H1 (cell line): ENCODE measurements at places on chromosomes 7 and 10.

GRCh38 chr10:100167553-100168312 lies 18.1 kb downstream of the ERLIN1 start:
- H3K4me1 ChIP-seq: no peaks in the 10 kb centered on the region
- DNase-seq: no peak
- no peak overlapping the region for H3K27ac ChIP-seq
- H3K36me3 ChIP-seq: peaks cover 12% of the 10 kb centered on the region; the same call in 1 of the 2 replicates

DNA sequence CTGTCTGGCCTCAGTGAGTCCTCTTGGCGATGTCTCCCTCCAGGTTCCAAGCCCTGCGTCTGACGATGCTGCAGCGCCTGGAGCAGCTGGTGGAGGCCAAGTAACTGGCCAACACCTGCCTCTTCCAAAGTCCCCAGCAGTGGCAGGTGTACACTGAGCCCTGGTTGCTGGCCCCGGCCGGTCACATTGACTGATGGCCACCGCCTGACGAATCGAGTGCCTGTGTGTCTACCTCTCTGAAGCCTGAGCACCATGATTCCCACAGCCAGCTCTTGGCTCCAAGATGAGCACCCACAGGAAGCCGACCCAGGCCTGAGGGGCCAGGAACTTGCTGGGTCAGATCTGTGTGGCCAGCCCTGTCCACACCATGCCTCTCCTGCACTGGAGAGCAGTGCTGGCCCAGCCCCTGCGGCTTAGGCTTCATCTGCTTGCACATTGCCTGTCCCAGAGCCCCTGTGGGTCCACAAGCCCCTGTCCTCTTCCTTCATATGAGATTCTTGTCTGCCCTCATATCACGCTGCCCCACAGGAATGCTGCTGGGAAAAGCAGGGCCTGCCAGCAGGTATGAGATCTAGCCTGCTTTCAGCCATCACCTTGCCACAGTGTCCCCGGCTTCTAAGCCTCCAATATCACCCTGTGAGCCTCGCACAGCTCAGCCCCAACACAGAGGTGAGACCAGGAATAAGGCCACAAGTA lies 7.3 kb upstream of the ZNF22 start:
- no peak overlapping the region for H3K4me3 ChIP-seq
- H3K27ac ChIP-seq: no peak overlapping the region
- H3K4me1 ChIP-seq: peaks cover 2% of the 10 kb centered on the region
- peaks cover 3% of the 10 kb centered on the region for H3K27me3 ChIP-seq
- no peak for DNase-seq

DNA sequence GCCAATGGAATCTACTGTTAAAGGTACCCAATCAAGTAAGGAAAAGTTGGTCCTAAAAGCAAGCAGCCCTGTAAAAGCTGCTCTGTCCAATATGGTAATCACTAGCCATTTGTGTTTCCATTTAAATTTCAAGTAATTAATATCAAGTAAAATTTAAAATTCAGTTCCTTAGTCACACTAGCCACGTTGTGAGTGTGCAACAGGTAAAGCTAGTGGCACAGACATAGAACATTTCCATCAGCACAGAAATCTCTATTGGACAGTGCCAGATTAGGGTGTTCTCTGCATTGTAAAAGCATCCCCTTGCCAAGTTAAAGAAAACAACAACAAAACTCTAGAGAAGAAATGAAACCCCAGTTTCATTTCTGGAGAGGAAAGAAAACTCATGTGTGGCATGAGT lies 4.4 kb downstream of the CAV1 start:
- H3K4me3 ChIP-seq: no peak overlapping the region

DNA sequence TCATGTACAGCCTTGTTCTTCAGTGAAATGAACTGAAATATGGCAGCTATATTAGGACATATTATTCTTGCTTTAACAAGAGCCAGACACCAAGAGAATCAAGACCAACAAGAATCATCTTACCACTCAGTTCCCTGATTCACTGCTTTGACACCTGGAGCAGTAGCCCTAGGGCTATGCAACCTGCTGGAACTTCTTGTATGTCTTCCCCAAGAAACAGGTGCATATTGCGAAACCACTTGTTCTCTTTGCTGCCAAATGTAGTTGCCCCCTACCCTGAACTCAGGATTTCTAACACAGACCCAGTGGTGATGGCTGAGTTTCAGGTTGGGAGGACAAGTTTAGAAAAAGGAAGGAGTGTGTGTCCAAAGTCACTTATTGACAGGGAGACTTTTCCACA lies 46.1 kb downstream of the WIPF3 start:
- H3K27ac ChIP-seq: no peak overlapping the region
- H3K4me1 ChIP-seq: no peaks in the 10 kb centered on the region
- H3K4me3 ChIP-seq: no peak overlapping the region
- H3K27me3 ChIP-seq: no peaks in the 10 kb centered on the region
- no peaks in the 10 kb centered on the region for H3K36me3 ChIP-seq

GRCh38 chr7:136998495-136998894 lies 130.0 kb downstream of the CHRM2 start:
- H3K4me3 ChIP-seq: no peak overlapping the region
- no peaks in the 10 kb centered on the region for H3K36me3 ChIP-seq
- no peak overlapping the region for H3K27ac ChIP-seq

DNA sequence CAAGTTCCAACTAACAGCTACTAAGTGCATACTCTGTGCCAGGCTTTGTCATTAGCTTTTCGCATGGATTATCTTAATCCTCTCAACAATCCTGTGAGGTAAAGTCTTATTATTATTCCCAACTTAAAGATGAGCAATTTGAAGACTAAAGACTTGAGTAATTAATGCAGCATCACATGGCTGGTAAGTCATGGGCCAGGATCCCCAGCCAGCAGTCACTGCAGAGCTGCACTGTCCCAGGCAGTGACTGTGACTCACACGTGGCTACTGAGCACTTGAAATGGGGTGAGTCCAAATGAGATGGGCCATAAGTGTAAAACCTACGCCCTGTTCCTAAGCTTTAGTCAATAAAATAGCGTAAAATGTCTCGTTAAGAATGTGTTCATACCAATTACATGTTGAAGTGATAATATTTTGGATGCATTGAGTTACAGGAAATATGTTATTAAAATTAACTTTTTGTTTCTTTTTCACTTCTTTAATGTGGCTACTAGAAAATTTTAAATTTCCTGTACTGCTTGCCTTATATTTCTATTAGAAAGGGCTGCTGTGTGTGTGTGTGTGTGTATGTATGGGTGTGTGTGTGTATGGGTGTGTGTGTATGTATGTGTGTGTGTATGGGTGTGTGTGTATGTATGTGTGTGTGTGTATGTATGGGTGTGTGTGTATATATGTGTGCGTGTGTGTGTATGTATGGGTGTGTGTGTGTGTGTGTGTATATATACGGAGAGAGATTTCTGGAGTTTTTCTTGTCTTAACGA lies 756.3 kb downstream of the AUTS2 start:
- H3K4me1 ChIP-seq: no peaks in the 10 kb centered on the region; the same call in 1 of the 2 replicates
- H3K36me3 ChIP-seq: no peaks in the 10 kb centered on the region
- H3K27me3 ChIP-seq: no peaks in the 10 kb centered on the region
- no peak overlapping the region for H3K27ac ChIP-seq

DNA sequence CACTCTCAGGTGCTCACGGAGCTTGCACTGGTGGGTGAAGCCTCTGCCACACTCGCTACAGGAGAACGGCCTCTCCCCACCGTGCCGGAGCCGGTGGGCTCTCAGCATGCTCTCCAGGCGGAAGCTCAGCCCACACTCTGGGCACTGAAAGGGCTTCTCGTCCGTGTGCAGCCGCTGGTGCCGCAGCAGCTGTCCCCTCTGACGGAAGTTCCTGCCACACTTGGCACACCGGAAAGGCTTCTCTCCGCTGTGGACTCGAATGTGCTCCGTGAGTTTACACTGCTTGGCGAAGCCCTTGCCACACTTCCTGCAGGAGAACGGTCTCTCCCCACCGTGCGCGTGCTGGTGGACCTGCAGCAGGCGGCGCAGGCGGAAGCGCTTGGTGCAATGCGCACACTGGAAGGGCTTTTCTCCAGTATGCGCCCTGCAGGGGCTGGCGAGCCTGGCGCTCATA lies 19.3 kb downstream of the ZNF786 start:
- no peak for DNase-seq
- H3K27me3 ChIP-seq: no peaks in the 10 kb centered on the region
- no peaks in the 10 kb centered on the region for H3K4me1 ChIP-seq

DNA sequence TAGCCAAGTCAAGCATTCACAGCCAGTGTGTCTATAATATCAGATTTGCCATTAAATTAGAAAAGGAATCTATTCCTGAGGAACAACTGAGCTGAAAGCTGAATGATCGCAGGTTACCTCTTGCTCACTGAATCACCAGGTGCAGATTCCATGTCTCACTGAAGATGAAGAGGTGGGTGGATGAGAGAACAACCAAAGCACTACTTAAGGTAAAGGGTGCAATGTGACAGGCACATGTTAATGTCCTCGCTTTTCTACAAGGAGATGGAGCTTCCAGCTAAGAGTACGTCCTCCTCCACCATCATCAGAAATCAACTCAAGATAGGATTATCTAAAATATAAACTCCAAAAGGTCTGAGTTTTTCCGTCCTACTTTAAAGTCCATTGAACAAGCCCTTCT lies 4.6 kb downstream of the SORCS1 start:
- H3K4me3 ChIP-seq: no peak overlapping the region
- no peak for DNase-seq
- H3K27me3 ChIP-seq: peaks cover 3% of the 10 kb centered on the region

- H3K4me3 ChIP-seq: no peak overlapping the region
- H3K36me3 ChIP-seq: no peaks in the 10 kb centered on the region
- H3K27ac ChIP-seq: no peak overlapping the region
- DNase-seq: no peak
- no peaks in the 10 kb centered on the region for H3K27me3 ChIP-seq
Measured at GRCh38 chr7:17412883-17413282, 114.4 kb downstream of the AHR start.

DNA sequence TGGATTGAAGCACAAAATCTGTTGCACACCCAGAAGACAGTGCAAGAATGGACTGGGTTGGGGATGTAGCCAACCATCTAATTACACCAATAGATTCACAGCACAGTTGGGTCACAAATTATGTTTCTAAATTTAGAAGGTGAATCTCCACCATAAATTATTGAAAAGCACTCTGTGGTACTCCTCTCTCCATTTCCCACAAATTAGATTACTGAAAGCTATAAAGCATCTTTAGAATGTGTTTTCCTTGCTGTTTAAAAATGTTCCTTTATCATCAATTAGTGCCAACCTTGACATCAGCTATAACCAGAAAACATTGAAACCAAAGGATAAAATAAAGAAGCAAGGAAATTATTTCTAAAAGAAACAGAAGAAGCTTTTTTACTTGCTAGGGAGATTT lies 39.9 kb upstream of the HDAC9 start:
- H3K4me3 ChIP-seq: no peak overlapping the region
- H3K27me3 ChIP-seq: no peaks in the 10 kb centered on the region
- no peak for DNase-seq
- no peaks in the 10 kb centered on the region for H3K4me1 ChIP-seq
- H3K36me3 ChIP-seq: no peaks in the 10 kb centered on the region

DNA sequence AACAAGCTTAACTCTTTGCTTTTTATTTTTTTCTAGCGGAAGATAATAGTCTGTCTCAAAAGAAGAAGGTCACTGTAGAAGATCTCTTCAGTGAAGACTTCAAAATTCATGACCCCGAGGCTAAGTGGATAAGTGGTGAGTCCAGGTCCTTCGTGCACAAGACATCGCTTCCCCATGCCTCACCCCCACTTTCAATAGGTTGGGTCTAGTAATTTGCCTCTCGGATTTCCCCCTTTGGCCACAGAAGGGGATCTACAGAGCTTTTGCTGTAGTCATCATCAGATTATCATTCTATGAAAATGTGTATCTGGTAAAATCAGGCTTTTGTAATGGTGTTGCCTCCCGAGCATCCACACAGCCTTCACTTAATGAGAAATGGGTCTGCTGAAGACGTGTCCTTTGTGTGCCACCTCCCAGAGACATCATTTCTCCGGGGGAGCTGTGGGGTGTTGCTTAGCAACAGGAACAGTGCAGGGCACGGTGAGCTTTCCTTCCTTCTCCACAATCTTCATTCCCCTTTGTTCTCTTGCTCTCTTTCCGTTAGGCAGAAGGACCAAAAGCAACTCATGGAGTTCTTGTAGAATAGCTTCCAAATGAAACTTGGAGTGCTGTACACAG lies 422.8 kb downstream of the DPP6 start:
- H3K27me3 ChIP-seq: no peaks in the 10 kb centered on the region
- no peak overlapping the region for H3K27ac ChIP-seq
- no peaks in the 10 kb centered on the region for H3K4me1 ChIP-seq
- H3K36me3 ChIP-seq: no peaks in the 10 kb centered on the region

DNA sequence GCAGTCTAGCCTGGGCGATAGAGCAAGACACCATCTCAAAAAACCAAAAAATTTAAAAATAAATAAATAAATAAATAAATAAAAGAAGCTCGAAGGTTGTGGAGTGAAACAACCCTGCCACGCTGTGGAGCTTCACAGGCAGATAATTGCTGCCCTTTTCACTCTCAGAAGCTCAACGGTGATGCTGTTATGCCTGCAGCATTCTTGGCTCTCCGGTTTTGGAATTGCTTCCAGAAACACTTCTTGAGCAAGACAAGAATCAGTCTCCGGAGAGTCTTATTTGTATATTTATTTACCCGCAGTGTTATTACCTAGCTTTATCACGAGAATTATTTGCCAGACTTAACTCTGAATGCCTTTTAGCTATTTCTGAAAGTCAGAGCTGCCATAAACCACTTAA lies 40.5 kb upstream of the UBE2H start:
- H3K36me3 ChIP-seq: no peaks in the 10 kb centered on the region
- DNase-seq: no peak
- H3K4me1 ChIP-seq: no peaks in the 10 kb centered on the region
- no peaks in the 10 kb centered on the region for H3K27me3 ChIP-seq

- H3K4me1 ChIP-seq: peaks cover 6% of the 10 kb centered on the region
- DNase-seq: peak; percentile 83
- H3K27me3 ChIP-seq: 0 out of 2 replicates have a peak, but pooled peaks cover 4% of the 10 kb centered on the region
- H3K27ac ChIP-seq: peak overlapping the region; percentile 55; the same call in 1 of the 2 replicates
- H3K4me3 ChIP-seq: peak overlapping the region; percentile 87
- no peaks in the 10 kb centered on the region for H3K36me3 ChIP-seq
Measured at GRCh38 chr7:24573554-24574338, 494 bp downstream of the PALS2 start.

DNA sequence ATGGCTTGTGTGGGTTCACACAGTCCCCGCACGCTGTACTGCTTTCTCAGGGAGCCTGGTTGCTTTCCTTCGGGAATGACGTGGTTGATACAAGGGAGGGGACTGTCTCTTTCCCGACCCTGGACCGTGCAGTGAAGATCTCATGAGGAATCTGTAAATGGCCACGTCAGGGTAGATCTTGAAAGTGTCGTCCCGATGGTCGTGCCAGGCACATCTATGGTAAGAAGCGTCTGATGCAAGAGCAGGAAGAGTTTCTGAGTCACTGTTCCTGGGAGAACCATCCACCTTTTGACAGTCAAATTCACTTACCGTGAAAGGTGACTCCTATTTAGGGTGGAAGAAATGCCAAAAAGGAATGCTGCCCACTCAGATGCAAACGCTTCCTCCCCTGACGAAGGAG lies 500.4 kb downstream of the PTPRN2 start:
- H3K4me3 ChIP-seq: no peak overlapping the region
- H3K36me3 ChIP-seq: no peaks in the 10 kb centered on the region
- H3K27me3 ChIP-seq: no peaks in the 10 kb centered on the region
- no peaks in the 10 kb centered on the region for H3K4me1 ChIP-seq
- no peak for DNase-seq

- no peak overlapping the region for H3K27ac ChIP-seq
- no peaks in the 10 kb centered on the region for H3K4me1 ChIP-seq
- H3K36me3 ChIP-seq: peaks cover 86% of the 10 kb centered on the region
- H3K27me3 ChIP-seq: no peaks in the 10 kb centered on the region
Measured at GRCh38 chr7:87188930-87189329, 30.6 kb downstream of the TMEM243 start.
